ENCODE measurements at places on chromosomes 6 and 20.
A peak's percentile ranks its signal among the peaks of the same experiment; 100 is the strongest.

- DNase-seq = no peak
These were observed 25.3 kb downstream of the MOCS1 start for GRCh38 chr6:39908838-39909583.

DNA sequence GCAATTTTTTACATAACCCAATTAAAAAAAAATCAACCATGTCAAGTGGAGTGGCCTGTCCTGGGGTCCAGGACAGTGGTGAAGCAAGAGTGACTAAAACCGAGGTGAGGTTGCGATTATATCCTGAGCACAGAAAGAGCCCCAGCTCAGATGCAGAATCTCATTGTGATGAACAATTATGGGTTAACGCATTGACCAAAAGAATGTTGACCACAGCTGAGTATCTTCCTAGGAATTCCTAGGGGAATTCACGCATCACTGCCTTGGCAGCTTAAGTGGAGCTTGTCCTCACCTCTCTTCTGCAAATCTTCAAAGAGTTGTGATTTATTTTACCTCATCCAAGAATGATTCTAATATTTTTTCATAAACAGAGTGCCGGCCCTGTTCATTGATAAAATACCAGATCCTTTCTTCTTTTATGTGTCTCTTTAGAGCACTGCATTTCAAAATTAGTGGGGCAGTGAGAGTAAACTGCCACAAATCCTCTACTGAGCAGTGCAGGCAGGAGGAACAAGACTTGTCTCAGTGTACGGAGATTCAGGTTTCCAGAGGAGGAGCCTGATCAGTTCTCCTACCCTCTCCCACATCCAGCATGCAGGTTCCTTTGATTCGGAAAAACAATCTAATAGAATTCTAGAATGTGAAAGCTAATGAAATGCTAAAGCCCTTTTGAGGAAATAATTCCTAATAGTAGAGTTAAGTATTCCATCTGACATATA is 60.1 kb upstream of the ZNF184 start:
- peak; percentile 54 for DNase-seq

DNA sequence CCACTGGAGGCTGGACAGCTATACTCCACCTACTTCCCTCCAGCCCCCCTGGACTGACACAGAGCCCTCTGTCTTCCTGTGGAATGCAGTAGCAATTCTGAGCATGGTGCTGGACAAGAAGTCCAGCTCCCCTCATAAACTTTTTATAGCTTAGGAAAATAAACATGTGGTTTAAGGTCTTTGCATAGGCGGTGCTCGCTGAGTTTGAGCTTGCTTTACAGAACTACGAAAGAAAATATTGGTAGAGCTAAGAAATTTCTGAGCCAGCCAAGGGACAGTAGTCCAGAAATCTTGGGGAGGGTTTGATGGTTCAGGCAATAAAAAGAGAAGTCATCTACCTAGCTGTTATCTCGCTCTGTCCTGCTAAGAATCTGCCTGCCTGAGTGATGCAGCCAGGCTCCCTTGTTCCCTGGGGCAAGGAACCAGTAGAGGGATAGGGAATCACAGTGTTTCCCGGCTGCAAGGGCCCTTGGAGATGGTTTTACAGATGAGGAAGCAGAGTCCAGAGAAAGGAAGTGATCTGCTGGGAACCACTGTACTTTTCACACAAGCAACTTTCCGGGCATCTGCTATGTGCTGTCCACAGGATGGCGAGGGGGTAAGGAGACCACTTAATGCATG is 343.4 kb downstream of the CDC5L start:
- no peak for DNase-seq

GRCh38 chr6:137641474-137642077 is 147.4 kb upstream of the OLIG3 start:
- peak; percentile 73 for DNase-seq

GRCh38 chr6:346386-347030 is 45.0 kb upstream of the IRF4 start:
- DNase-seq = no peak

DNA sequence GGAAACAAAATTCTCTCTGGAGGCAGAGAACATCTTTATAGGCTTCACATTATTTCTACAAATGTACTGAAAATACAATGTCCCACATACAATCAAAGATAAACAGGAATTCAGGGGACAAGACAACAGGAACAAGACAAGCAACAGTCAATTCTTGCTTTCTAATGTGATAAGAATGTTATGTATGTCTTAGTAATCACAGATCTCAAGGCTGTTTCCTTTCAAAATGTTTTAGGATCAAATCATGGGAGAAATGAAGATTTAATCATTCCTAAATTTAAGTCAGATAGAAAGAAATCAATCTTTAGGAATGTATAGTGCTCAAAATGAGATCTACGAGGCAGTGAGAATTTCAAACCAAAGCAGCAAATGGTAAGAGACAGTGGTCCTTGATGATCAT is 32.1 kb downstream of the NEDD9 start:
- no peak for DNase-seq

DNA sequence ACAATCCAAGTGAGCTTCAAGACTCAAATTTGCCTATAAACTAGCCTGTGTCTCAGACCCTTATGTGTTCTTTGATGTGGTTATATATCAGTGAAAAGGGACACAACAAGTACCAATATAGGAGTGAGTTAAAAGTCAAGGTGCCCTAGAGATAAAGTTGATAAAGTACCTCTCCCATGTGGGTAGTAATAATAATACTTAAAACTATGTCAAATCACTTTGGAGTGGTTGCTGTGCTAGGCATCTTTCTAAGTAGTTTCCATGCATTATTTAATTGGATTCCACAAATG is 100.4 kb downstream of the BMP5 start:
- DNase-seq = no peak

GRCh38 chr20:34996243-34997028 is 40.8 kb downstream of the MYH7B start:
- DNase-seq = no peak

GRCh38 chr6:140572129-140572528 is 1197.7 kb upstream of the CITED2 start:
- DNase-seq = peak; percentile 26

GRCh38 chr20:21526776-21527175 is 12.9 kb upstream of the NKX2-2 start:
- peak; percentile 56 for DNase-seq

GRCh38 chr20:34525342-34525708 is 9.1 kb downstream of the DYNLRB1 start:
- no peak for DNase-seq

DNA sequence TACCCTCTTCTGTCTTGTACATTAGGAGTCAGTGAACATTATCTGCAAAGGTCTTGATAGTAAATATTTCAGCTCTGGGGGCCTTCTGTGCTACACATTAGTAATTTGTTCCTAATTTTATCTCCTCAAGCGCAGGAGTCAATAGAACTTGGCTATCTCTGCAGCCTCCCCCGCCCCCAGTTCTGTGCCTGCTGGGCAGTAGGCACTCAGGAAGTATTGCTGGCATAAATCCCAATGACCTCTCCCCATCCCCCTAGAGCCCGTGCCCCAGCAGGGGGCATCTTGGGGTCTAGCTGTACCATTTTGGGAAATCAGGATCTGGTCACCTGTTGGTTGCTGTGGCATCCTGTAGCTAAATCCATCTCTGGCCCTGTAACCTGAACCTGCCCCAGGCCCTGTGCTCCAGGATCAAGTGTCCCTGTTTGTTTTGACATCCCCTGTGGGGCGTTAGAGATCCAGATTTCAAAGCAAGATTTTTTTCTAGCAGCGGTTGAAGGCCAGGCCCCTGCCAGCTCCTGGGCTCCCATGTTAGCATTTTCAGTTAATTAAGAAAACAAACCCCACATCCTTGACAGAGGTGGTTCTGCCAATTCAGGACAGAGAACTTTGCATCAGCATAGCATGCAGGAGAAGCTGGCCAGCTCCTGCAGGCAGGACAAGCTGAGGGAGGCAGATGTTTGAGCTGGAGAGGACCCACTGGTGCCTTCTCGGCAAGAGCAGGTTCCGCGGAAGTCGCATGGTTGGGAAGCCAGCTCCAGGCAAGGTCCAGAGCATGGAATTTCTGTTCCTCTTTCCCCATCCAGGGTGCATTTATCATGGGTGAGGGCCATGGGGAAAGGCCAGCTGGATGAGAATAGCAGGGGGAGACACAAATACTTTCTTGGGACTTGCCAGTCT is 32.1 kb downstream of the DAAM2 start:
- no peak for DNase-seq

- no peak for DNase-seq
These were observed 49.0 kb upstream of the PAX1 start for GRCh38 chr20:21656308-21657067.

DNA sequence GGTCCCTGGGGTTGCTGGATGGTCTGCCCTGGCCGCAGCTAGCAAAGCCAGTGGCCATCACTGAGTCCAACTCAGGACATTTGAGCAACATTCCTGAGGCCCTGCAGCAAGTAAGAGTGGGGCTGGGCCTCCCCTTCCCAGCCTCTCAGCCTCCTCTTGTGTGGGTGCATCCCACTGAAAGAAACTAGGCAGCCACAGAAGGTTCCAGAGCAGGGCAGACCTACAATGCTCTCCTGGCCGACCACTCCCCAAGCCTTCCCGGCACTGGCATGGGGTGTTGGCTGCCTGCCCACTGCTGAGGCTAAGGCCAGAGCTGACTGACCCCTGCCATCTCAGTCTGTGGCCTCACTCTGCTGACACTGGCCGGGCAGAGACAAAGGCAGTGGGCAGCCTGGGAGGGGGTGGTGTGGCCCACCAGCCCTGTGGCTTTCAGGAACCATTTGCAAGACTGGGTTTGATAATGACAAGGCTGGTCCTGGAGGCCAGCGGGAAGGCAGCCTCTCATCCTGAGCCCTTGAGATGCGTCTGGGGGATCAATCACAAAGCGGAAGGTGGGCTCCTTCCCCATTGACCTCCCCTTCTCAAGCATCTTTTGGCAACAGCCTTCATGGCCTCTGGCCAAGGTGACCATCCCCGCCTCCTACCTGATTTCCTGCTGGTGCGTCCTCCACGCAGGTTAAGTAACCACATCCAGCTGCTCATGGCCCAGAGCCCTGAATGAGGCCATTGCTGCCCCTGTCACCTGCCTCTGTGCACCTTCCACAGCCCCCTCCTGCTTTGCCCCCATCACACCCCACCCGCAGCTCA is 9.6 kb downstream of the DLGAP4 start:
- no peak for DNase-seq

DNA sequence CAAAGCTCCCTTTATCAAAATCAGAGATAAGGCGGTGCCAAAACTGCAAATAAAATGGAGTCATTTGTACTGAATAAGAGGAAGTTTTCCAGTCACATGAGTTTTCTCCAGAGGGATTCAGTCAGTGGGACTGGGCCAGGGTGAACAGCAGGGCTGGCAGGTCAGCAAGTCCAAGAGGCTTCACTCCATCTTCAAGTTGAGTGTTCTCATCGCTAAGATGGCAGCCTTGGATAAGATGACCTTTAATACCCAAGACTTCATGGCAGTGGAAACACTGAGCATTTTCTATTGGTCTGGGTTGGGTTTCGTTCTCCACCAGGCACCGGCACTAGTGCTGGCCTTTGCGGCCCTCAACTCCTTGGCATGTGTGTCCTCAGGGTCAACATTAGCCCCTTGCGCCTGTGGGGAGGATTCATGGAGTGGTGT is 29.3 kb upstream of the IGF2R start:
- DNase-seq = no peak

DNA sequence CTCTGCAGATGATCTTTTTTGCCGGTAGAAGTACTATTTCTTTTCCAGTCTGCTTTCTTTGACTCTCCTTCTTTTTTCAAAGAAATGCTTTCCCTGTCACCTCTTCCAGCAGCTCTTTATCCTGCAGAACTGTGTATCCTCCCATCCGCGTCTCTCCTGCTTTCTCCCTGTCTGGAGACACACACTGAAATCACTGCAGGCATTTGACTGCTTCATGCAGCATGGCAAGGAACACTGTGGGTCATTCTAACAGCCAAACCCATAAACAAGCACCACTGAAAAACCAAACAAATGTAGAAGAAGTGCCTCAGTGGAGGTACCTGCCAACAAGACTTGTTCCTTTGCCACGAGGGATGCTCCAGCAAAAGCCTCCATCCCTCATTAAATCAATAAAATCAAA is 403.7 kb upstream of the CITED2 start:
- DNase-seq = no peak

- DNase-seq = no peak
These were observed 179.0 kb upstream of the CST7 start for GRCh38 chr20:24769878-24770627.

DNA sequence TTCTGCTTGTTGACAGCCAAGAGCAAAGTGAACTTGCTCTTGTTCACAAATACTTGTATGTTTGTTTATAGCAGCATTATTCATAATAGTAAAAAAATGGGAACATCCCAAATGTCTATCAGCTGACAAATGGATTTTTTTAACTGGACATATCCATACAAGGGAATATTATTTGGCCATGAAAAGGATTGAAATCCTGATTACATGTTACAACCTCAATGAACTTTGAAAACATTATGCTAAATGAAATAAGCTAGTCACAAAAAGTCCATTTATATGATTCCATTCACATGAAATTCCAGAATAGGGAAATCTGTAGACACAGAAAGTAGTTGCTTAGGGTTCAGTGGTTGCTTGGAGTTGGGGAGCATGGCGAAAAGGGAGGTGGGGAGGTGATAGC is 28.4 kb upstream of the BAG2 start:
- DNase-seq = no peak

DNA sequence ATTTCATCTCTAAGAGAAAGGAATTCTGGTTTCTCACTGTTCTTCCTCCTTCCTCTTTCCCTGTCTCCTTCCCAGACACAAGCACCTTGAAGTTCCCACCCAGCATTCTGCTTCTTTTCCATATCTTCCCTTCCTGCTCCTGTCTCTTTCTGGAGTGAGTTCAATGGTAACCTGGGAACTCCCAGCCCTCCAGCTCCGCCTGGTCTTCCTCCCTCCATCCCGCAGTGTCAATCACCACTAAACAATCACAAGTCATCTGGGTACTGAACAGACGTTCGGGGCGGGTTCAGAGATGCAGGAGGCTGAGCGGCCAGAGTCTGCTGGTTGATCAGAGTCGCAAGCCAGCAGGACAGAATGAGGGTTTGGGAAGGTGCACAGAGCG is 7.7 kb downstream of the TTBK1 start:
- no peak for DNase-seq

GRCh38 chr6:137389150-137389704 is 105.0 kb downstream of the OLIG3 start:
- no peak for DNase-seq

DNA sequence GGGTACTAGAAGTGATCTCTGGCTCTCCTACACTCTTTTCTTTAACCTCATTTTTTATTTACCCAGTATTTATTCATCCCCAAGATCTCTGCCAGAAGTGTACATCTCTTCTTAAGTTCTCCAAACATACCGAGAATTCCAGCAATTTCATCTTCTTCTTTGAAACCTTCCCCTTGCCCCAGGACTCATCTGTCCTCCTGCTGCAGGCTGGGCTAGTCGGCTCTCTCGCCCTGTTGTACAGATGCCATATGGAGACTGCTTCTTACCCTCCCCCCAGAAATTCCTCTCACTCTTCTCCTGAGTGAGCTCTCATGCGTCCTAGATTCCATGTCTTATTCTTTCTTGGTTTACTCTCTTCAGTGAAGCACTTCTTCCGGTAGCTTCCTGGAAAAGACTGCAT is 21.9 kb upstream of the PNRC1 start:
- DNase-seq = no peak

GRCh38 chr6:168138436-168138835 is 59.4 kb upstream of the FRMD1 start:
- no peak for DNase-seq
